SHP77 (cell line): ENCODE measurements at places on chromosomes 6 and 20.

- DNase-seq: peak; percentile 15
Observed at GRCh38 chr6:13397359-13398068, 69.2 kb upstream of the TBC1D7 start.

DNA sequence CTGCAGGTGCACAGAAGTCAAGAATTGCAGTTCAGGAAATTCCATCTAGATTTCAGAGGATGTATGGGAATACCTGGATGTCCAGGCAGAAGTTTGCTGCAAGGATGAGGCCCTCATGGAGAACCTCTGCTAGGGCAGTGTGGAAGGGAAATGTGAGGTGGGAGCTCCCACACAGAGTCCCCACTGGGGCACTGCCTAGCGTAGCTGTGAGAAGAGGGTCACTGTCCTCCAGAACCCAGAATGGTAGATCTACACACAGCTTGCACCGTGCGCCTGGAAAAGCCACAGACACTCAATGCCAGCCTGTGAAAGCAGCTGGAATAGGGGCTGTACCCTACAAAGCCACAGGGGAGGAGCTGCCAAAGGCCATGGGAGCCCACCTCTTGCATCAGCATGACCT is 681.4 kb downstream of the EPHA7 start:
- DNase-seq: no peak

- DNase-seq: no peak
Observed at GRCh38 chr6:105628156-105628860, 225.4 kb upstream of the PREP start.

DNA sequence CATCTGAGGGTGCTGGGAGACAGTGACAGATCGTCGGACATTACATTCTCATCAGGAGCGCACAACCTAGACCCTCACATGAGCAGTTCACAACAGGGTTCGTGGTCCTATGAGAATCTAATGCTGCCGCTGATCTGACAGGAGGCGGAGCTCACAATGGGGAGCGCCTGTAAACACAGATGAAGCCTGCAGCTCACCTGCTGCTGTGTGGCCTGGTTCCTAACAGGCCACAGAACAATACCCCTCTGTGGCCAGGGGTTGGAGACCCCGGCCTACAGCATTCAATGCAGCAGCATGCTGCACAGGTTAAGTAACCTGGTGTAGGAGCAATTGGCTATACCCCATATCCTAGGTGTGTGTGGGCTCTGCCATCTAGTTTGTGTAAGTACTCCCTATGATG is 19.5 kb downstream of the ANKRD60 start:
- no peak for DNase-seq

- DNase-seq: no peak
Observed at GRCh38 chr20:46206992-46207549, 89.0 kb downstream of the CD40 start.

DNA sequence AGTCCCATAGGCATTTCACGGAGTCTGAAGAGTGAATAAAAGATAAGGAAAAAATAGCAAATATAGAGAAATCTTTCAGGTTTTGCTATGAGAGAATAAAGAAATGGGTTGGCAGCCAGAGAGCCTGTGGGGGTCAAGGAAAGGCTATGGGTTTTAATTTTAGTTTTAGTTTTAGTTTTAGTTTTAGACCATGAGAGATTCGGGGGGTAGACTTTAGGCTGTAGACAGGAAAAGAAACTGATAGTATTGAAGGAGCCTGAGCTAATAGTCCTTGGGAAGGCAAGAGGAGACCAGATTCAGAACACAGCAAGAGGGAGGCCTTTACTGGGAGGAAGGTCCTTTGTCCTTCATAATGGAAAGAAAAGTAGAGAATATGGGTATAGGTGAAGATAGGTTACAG is 19.3 kb downstream of the DOP1A start:
- DNase-seq: no peak

GRCh38 chr6:135204951-135205350 is 23.8 kb downstream of the MYB start:
- no peak for DNase-seq

- no peak for DNase-seq
Observed at GRCh38 chr20:59269411-59270025, 30.9 kb upstream of the EDN3 start.

DNA sequence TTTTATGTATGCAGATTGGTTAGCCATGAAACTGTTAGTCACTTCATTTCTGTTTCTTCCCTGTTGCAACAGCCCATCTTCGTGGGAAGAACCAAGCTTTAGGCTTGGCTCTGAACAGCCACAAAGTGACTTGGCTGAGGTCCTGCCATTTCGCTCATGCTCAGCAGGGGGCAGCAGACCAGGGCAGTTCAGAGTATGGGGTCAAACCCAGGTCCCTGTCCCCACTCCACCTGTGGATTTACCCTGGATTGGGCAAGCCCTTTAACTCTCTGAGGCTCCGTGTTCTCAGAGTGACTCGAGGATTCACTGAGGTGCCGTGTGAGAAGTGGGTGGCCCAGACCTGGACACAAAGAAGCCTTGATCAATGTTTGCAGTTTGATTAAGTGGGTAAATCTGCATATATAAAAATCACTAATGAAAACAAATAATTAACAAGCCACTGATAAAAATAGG is 19.8 kb upstream of the MAP1LC3A start:
- DNase-seq: no peak

DNA sequence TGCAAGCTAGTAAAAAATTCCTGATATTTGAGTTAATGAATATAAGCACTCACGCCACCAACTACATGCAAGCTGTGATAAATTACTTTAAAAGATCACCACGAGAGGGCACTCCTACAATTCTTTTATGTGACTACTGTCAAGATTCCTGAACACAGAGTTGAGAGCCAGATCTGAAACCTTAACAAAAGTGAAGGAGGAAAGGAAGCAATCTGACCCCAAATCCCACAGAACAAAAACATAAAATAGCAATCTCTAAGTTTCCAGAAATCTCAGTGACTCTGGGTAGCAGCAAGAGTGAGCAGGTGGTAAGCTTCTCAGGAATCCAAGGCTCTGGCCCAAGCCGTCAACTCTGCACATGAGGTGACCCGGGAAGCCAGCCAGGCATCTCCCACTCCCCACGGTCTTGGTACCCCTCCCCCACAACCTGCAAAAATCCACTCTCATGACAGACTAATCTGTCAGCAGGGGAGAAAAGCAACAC is 55.1 kb downstream of the STAU1 start:
- peak; percentile 19 for DNase-seq

DNA sequence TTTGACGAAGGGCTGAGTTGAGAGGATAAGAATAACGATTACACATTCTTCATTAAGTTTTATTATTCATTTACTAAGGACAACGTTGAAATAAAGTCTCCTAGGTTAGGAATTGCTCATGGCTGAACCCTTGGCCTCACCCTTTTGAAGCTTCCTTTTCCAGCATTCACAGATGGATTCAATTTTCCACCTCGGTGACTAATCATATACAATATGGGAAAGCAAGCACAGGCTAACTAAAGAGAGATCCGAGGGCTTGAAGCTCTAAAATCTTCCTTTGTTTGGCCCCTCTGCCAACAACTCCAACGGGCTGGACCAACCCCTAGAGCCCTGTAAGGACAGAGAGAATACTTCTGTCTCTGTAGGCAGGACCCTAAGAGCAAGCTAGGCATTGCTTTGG is 159.5 kb downstream of the SOD2 start:
- no peak for DNase-seq

GRCh38 chr20:760751-761417 is 7.4 kb downstream of the SLC52A3 start:
- DNase-seq: peak; percentile 21

DNA sequence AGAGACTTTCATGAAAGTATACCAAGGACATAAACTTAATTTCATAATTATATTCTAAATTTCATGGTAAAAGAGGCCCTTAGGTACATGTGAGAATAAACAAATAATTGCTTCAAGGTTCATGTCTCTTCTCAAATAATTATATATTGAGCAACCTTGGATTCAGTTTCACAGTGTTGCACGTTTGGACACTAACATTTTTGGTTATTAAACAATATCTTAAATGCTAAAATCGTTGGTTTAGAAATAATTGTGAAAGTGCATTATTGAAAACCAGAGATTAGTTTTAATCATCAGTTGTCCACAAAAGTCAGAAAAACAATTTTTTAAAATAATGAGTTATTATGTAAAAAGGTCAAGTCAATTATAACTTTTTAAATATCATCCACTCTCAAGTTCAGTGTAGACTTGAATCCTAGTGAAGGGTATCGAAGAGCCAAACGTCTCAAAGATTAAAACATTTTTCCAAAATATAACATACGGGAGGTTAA is 227.1 kb upstream of the DEFB112 start:
- no peak for DNase-seq

DNA sequence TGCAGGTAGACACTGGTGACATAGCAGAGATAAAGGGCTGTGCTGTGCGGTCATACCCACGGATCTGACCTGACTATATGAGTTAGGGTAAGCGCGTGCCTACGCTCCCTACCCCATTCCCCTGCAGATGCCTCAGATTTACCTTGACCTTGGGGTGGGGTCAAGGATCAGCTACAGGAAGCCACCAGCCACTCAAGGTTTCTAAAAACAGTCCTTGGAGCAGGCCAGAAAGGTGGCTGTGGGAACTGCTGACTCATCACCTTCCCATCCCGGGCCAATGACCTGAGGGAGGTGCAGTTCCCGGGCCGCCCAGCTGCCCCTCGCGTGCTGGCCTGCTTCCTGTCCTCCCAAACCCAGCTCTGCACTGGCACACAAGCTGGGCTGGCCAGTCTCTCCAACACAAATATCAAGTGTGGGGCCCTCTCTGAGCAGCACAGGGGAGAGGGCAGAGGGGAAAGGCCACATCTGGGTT is 23.0 kb downstream of the KCNK5 start:
- no peak for DNase-seq

DNA sequence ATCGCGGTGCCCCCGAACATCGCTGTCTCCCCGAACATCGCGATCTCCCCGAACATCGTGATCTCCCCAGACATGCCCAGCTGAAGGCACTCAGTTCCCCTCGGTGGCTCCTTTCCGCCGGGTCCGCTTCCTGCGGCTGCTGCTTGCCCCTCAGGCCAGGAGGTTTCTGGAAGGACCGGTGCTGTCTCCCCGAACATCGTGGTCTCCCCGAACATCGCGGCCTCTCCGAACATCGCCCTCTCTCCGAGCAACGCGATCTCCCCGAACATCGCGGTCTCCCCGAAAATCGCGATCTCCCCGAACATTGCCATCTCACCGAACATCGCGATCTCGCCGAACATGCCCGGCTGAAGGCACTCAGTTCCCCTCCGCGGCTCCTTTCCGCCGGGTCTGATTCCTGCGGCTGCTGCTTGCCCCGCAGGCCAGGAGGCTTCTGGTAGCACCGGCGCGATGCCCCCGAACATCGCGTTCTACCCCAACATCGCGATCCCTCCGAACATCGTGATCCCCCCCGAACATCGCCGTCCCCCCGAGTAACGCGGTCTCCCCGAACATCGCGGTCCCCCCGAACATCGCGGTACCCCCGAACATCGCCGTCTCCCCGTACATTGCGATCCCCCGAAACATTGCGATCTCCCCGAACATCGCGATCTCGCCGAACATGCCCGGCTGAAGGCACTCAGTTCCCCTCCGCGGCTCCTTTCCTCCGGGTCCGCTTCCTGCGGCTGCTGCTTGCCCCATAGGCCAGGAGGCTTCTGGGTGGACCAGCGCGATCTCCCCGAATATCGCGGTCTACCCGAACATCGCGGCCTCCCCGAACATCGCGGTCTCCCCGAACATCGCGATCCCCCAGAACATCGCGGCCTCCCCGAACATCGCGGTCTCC is 808 bp downstream of the ULBP1 start:
- no peak for DNase-seq

DNA sequence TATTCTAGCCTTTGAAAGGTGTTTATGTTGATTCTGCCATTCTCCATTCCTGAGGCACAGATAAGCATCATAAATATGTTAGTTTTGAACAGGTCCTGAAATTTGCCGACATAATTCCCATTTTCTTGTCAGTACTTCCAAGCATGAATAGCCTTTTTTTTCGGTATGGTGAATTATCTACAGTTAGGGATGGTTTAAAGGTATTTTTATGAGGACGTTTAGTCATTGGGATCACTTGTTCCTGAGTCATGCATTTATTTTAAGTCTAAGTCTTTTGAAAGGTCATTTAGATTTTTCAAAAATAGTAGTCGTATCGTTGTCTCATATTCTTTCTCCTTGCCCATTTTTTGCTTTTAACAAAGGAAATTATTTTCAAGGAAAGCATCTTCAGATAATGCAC is 98.7 kb downstream of the PHACTR3 start:
- DNase-seq: no peak

GRCh38 chr6:149354009-149354408 is 36.5 kb downstream of the TAB2 start:
- DNase-seq: no peak

GRCh38 chr6:96992343-96992730 is 67.8 kb downstream of the KLHL32 start:
- no peak for DNase-seq

DNA sequence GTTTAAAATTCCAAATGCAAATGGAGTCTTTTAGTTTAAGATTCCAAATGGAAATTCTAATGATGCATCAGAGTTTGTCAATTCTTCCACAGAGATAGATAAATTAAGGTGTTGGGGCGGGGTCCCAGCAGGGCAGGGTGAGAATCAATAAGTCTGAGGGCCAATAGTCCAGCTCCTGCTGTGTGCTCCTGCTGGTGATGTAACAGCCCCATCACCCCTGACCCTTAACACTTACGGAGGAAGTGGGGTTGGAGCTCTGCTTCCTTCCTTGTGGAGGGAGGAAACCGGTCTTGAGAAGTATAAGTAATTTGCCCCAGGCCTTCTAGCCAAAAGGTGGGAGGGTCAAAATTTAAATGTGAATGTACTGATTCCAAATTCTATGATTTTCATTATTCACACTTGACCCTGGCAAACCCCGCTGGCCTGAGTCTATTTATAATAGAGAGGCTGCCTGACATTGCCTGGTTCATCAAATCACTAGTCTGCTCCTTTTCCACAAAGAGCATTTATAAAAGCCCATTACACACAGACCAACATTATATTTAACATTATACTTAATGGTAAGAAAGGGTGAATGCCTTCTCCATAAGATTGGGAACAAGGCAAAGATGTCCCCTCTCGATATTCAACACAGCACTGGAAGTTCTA is 17.2 kb downstream of the ZBTB2 start:
- DNase-seq: no peak

- DNase-seq: no peak
Observed at GRCh38 chr6:41193171-41193734, 7.7 kb downstream of the TREML2 start.

GRCh38 chr6:131377112-131377705 is 195.8 kb upstream of the ARG1 start:
- DNase-seq: no peak

DNA sequence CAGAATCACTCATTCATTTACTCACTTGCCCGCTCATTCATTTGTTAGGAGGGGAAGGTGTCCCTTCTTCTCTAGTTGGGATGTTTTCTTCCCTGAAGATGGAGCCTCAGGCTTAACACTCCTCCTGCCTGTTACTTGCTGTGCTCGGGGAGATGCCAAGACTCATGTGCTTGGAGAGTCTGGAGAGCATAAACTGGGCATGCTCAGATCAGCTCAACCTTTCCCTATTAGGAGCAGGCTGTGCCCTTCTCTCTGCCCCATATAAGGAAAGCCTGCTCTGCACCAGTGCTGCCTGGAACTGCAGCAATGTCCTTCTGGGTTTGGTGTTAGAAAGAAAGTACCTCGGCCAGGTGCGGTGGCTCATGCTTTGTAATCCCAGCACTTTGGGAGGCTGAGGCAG is 18.0 kb upstream of the UBE2V1 start:
- DNase-seq: no peak

GRCh38 chr20:63372971-63373885 is 12.1 kb upstream of the CHRNA4 start:
- no peak for DNase-seq
